ENCODE measurements at places on chromosomes 11 and 22. TPM values are rescaled to one million over a fixed set of nuclear protein-coding genes. Genes with fewer than 3 reads are reported as not detected.

TTLL8 gene
- total RNA-seq, result 0.44 TPM

OR56A1 gene
- 0.13 TPM for total RNA-seq

NXPE2 gene
- 0.34 TPM for total RNA-seq

OR52E8 gene
- total RNA-seq, result not detected

B3GAT1 gene
- 1.5 TPM for total RNA-seq

ZP1 gene
- total RNA-seq, result 0.31 TPM

CTSF gene
- not detected for total RNA-seq

SUSD2 gene
- 1.4 TPM for total RNA-seq

OVOL1 gene
- 3.9 TPM for total RNA-seq

KCNJ5 gene
- total RNA-seq, result 0.11 TPM

UBTFL1 gene
- not detected for total RNA-seq

OR2D2 gene
- 0.41 TPM for total RNA-seq

SLC37A2 gene
- 0.54 TPM for total RNA-seq

ANKRD49 gene
- total RNA-seq, result 16.6 TPM

HMOX1 gene
- 1.6 TPM for total RNA-seq

CNGA4 gene
- 0.54 TPM for total RNA-seq

UCP3 gene
- 4.5 TPM for total RNA-seq

SDF2L1 gene
- 19.6 TPM for total RNA-seq

TBX10 gene
- not detected for total RNA-seq

DUSP8 gene
- 8.9 TPM for total RNA-seq

DTX4 gene
- total RNA-seq, result 37.7 TPM

SLC6A5 gene
- total RNA-seq, result not detected

RBMXL2 gene
- total RNA-seq, result 0.16 TPM

SLC15A3 gene
- 5.0 TPM for total RNA-seq

OR8B8 gene
- not detected for total RNA-seq

GTSE1 gene
- 18.7 TPM for total RNA-seq
